GM03348 (cell line): ENCODE measurements at places on chromosomes 6 and 20.
A peak's percentile ranks its signal among the peaks of the same experiment; 100 is the strongest.

DNA sequence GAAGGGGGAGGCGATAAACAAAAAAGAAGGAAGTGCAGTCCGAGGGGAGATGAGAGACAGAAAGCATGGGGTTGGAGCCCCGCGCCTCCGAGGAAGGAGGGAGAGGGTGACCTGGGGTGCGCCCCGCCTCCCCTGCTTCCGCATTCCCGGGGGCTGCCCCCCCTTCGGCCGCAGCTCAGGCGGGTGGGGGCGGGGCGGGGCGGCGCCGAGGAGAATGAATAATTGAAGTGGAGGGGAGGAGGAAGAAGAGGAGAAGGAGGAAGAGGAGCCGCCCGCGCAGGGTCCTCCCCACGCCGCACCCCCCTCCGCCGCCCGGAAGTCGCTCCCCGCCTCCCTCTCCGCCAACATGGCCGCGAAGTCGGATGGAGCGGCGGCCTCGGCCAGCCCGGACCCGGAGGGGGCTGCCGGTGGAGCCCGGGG lies at the start of gene XKR7:
TSS of gene XKR7 (plus strand) at position 322 of the 420 bp plus-strand sequence. CDS start at position 347, 25 bp downstream.
- DNase-seq: no peak

DNA sequence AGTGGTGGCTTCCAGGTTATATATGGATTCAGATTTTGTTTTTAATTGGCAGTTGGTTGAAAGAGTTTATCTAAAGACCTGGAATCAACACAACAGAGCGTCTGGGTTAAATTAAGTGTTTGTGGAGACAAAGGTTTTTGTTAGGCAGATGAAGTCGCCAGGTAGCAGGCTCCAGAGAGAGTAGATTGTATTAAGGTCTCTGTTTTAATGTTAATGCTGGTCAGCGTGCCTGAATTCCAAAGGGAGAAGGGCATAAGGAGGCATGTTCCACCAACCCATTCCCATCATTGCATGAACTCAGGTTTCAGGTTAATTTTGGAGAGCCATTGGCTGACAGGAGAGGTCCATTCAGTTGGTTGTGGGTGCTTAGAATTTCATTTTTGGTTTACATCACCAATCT lies 744.1 kb upstream of the GJE1 start:
- DNase-seq: no peak

GRCh38 chr6:150598858-150599198 lies 857 bp upstream of the PLEKHG1 start:
- no peak for DNase-seq

DNA sequence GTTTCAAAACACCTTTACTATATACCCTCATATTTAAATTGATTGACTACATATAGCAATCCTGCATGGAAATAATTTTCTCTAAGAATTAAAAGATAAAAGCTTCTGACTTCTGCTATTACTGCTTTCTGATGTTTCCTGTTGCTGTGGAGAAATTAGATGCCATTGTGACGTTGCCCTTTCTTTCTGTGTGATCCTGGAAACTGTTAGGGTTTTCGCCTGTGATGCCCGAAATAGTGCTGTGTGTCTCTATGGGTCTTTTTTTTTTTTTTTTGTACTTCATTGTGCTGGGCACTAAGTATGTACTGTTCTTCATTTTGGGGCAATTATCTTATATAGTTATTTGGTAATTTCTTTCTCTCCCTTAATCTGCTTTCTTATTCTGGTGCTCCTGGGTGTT lies 205.0 kb downstream of the ARID1B start:
- no peak for DNase-seq

GRCh38 chr20:50380697-50381040 lies 129.5 kb upstream of the PTPN1 start:
- DNase-seq: peak; percentile 87

DNA sequence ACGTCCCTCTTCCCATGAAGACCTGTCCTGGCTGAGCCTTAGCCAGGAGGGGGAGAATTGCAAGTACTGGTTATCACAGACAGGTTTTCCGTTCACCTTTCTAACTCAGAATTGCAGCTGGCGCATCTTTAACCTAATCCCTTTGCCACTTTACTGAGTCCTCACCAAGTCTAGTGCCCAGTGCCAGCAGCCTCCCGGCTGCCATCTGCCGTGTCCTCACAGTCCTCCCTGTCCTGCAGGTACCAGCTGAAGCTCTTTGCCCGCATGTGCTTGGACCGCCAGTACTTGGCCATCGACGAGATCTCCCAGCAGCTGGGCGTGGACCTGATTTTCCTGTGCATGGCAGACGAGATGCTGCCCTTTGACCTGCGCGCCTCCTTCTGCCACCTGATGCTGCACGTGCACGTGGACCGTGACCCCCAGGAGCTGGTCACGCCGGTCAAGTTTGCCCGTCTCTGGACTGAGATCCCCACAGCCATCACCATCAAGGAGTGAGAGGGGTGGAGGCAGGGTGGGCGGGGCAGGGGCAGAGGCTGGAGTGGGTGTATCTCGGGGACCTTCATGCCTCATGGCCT lies 41.3 kb downstream of the UQCC2 start:
- DNase-seq: no peak

DNA sequence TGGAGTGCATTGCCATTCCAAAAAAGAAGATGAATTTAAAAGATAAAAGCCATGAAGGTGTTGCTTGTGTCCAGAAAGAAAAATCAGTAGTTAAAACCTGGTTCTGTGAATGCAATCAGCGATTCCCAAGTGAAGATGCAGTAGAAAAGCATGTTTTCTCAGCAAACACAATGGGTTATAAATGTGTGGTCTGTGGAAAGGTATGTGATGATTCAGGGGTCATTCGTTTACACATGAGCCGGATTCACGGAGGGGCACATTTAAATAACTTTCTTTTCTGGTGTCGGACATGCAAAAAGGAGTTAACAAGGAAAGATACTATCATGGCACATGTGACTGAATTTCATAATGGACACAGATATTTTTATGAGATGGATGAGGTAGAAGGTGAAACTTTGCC lies 24.7 kb upstream of the BAG2 start:
- DNase-seq: no peak

- DNase-seq: peak; percentile 44
Measured at GRCh38 chr6:99589290-99589672, 17.4 kb upstream of the PRDM13 start.

DNA sequence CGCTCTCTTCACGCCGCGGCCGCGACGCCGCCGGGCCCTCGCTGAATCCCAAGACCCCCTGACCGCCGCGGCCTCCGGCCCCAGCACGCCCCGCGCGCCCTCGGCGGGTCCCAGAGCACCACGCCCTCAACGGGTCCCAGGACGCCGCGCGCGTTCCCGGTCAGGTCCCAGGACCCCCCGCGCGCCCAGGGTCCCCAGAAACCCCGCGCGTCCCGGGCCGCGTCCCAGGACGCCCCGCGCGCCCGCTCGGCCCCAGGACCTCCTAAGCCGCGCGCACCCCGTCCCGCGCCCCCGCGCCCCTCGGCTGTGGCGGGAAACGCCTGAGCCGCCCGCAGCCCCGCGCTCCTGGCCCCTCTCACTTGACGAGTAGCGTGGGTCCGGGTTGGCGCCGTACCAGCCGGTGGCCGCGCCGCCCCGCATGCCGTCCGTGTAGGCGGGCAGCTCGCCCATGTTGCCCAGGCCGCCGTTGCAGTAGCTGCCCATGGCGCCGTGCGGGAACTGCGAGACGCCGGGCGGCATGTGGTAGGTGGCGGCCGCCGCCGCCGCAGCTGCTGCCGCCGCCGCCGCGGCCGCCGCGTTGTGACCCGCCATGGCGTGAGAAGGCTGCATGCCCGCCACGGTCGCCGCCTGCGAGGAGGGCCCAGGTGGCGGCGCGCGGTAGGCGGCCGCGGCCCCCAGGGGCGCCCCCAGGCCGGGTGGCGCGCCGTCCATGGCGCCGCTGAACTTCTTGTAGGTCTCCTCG lies 556 bp downstream of the NKX2-4 start:
- peak; percentile 31 for DNase-seq

- no peak for DNase-seq
Measured at GRCh38 chr20:33166533-33167113, 1.3 kb upstream of the BPIFA2 start.
